ENCODE measurements at places on chromosomes 12 and 14.

DNA sequence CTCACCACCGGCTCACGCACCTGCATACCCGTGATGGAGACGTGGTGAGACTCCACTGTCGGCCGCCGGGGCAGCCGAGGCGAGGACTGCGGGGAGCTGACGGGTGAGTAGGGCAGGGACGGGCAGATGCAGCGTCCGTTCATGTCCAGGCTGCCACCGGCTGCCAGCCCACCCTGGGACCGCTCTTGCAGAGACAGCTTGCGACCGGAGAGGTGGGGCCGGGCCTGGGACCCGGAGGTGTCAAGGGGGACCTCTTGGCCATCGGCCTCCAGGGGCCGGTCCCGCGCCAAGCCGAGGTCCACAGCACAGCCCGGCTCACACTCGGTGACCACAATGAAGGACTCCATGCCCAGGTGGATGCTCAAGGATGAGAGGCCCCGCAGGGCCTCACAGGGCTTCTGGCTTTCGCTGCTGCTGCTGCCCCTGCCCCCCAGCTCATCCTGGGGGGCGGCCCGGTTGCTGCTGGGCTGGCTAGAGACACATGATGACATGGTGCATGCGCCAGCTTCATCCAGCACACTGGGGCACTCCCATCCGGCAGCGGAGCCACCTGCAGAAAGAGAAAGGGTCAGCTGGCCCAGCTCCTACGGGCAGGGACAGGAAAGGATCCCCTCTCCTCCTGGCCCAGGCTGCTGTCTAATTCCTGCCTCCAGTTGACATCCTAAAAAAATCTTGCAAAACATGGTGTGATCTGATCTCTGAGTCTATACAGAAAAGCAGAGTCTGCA is 22.3 kb downstream of the CAMKK2 start:
- no peak for ATAC-seq

- no peak for ATAC-seq
These were observed 153.7 kb upstream of the ALG10B start for GRCh38 chr12:38162708-38163441.

DNA sequence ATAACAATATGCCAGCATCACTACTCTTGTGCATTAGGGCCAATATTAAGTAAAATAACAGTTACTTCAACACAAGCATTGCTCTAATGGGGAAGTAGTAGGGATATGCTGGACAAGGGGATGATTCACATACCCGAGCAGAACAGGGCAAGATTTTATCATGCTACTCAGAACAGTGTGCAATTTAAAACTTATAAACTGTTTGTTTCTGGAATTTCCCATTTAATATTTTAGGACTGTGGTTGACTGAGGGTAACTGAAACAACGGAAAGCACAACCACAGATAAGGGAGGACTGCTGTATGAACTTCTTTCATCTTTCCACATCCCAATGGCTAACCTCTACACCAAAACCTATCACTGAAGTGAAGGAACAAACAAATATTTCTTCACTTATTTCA is 36.8 kb downstream of the SARNP start:
- ATAC-seq = no peak

GRCh38 chr14:61516118-61516743 is 179.1 kb upstream of the HIF1A start:
- ATAC-seq = no peak

GRCh38 chr14:80456209-80456608 is 244.9 kb upstream of the DIO2 start:
- ATAC-seq = no peak

- peak; percentile 44 for ATAC-seq
These were observed 754 bp downstream of the ZNF605 start for GRCh38 chr12:132955094-132956010.

DNA sequence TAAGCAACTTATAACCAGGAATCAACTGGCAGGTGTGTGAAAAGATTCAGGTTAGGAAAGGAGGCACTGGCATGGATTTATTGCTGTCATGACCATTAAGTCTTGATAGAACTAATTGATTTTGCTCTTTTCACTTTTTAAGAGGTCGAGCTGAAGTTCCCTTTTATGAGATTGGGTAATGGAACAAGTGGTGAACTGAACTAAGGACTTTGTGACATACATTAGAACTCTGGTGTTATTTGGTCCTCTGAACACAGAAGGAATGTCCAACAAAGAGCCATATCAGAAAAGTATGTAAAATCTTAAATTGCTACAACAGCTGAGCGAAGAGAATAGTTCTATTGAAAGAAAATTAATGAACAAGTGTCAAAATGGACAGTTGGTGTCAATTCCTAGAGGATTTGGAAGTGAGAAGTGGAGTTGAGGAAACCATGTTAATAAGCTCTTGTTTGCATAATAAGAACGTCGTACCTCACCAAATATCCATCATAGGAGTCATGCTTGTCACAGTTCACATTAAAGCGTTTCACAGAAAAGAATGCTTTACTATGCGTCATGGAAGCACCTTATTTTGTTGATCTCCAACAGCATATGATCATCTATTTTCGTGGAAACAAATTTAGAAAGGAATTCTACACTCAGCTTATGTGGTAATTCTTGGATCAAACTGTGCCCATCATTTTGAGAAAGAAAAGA is 8.4 kb upstream of the MYF6 start:
- no peak for ATAC-seq

GRCh38 chr14:99516156-99516870 is 35.1 kb downstream of the CCNK start:
- no peak for ATAC-seq

GRCh38 chr12:5733136-5733755 is 211.8 kb downstream of the ANO2 start:
- ATAC-seq = no peak

DNA sequence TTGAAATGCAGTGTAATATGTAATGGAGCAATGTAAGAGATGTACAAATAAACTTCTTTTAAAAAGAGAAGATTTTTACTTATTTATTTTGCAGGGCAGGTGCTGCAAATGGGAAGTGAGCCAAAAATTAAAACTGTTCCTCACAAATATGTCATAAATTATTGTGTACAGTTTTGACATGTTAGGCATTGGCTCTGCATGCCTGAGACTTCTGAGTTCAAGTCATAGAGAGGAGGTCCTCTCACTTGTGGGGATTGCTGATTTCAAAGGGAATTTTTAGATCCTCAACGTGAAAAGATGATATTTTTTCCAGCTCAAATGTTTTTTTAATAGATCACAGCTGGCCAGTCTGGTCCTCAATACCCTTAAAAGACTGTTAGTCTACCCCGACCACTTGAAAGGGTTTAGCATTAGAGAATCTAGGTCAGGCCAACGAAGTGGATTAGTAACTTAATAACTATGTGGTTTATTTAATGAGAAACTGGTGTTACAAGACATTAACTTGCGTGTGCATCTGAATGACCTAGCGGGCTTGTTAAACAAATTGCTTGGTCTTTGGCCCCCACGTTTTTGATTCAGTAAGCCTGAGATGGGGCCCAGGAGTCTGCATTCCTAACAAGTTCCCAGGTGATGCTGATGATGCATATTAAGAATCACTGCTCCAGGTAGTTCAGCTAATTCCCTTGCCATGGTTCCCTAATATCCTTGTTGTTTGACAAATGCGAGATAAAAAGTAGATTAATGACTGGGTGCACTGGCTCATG is 30.9 kb upstream of the WDR89 start:
- no peak for ATAC-seq

GRCh38 chr12:78977304-78977867 is 112.8 kb downstream of the SYT1 start:
- ATAC-seq = peak; percentile 50

- ATAC-seq = no peak
These were observed 467.5 kb downstream of the VRK1 start for GRCh38 chr14:97264516-97265230.

- no peak for ATAC-seq
These were observed 381.7 kb upstream of the DDHD1 start for GRCh38 chr14:53534841-53535240.

DNA sequence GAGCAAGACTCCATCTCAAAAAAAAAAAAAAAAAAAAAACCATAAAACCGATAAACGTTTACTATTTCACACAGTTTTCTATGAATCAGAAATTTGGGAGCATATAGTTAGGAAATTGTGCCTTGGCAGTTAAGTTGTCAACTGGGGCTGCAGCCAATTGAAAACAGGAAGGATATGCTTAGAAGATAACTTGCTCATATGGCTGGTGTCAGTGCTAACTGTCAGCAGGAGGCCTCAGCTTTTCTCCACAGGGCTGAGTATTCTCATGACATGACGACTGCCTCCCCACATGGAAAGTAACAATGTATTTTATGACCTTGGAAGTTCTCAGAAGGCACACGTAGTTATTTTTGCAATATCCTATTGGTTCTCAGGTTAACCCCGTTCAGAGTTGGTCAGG is 29.6 kb upstream of the OR5AU1 start:
- ATAC-seq = no peak

GRCh38 chr14:76677534-76678145 is 83.6 kb upstream of the VASH1 start:
- ATAC-seq = no peak

DNA sequence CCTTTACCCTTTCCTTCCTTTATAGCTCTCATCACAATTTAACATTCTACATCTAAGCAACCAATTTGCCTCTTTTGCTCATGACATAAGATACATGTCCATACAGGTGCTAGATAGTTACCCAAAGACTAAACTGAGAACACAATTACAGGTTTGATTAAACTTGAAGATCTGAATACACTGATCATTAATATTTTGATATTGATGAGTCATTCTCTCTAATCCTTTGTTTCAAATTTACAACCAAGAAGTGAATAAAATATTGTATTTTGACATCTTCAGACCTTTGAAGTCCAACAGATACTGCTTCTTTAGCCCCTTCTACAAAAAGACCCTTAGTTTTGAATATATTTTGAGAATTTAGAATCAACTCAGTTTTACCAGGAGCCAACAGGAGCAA is 2.6 kb downstream of the NAP1L1 start:
- no peak for ATAC-seq

- no peak for ATAC-seq
These were observed 132.5 kb downstream of the SMOC1 start for GRCh38 chr14:70011708-70012107.

GRCh38 chr12:106304001-106304421 is 1.5 kb downstream of the TCP11L2 start:
- ATAC-seq = no peak

DNA sequence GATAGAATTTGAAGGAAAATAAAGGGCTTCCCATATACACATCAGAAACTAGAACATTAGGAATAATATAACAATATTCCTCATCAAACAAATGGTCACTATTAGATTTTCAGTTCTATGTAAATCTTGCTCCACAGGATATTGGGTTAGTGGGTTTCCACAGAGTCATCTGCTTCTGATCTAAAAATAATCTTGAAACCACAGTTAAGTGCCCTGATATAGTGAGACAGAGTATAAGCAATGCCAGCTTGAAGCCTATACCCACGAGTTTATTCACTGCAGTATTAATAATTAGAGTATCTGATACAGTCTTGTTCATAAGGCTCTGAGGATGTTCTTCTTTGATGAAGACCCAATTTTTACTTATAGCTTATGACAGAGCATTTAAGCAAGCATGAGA is 74.5 kb upstream of the ATF7IP start:
- no peak for ATAC-seq

- ATAC-seq = no peak
These were observed 116.0 kb downstream of the PPP1R12A start for GRCh38 chr12:79818856-79819255.

DNA sequence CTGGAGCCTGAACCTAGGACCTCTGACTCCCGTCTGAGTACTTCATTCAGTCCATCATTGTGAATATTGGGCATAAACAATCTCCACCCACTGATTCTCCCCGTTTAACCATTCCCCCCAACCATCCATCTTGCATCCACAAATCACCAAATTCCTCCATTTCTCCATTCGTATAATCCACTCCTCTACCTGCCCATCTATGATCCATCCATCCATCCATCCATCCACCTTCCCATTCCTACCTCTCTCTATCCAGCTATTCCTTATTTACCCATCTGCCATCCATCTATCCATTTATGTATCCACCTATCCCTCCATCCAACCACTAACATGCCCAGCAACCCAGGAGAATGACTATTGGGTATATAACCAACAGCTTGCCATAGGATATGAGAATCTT is 87.5 kb downstream of the CALM1 start:
- ATAC-seq = no peak

GRCh38 chr12:129544716-129545115 is 359.1 kb downstream of the TMEM132D start:
- ATAC-seq = no peak

GRCh38 chr12:2334689-2335088 is 281.9 kb downstream of the CACNA1C start:
- no peak for ATAC-seq

DNA sequence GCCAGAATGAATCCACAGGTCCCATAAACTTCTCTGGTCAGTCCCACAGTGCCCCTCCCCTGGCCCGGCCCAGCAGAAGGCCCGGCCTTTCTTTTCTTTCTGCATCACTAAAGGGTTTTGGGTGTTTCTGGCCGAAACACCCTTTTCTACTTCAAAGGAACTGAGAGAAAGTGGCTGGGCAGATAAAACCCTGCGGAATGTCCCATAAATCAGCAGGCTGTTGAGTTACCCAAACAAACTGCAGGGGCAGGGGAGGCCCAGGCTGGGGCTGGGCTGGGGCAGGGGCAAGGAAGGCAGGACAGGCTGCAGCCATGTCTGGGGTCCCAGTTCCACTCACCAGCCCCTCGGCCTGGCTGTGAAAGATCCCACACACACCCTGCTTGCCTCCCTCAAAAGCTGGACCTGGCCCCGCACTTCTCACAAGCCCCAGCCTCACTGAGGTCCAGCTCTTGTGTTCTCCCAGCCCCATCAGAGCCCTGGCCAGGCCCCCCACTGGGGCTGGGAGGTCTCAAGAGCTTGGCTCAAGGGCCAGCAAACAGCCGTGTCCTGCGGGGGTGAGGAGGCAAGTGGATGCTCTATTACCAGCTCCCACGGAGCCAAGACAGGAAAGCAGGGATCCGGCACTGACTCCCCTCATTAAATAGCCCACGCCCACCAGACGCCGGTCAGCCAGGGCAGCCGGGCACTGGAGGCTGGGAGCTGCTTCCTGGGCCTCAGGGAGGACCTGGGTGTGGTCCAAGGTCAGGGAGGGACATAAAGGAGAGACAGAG is 41.9 kb downstream of the CCNK start:
- ATAC-seq = no peak

Measured in gastroesophageal sphincter (tissue), 4 donors.